Stimulated activated CD4-positive, alpha-beta T cell treated with anti-CD3 and anti-CD28 coated beads, Interleukin-12 subunit alpha, Interleukin-12 subunit beta, amount 100 ng/mL, for 24 hours (primary cell): ENCODE measurements at places on chromosomes 13 and 19.

- DNase-seq, result peak; percentile 40
Measured at GRCh38 chr19:58519087-58519354, 589 bp downstream of the ZBTB45 start.

DNA sequence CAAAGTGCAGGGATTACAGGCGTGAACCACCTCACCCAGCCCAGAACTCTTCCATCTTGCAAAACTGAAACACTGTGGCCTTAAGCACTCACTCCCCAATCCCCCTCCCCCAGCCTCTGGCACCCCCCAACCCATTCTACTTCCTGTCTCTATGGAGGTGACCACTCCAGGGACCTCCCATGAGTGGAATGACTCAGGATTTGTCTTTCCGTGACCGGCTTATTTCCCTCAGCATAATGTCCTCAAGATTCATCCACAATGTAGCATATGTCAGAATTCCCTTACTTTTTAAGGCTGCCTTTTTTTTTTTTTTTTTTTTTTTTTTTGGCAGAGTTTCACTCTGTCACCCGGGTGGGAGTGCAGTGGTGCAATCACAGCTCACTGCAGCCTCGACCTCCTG, 3.6 kb upstream of the F2RL3 start:
- no peak for DNase-seq

DNA sequence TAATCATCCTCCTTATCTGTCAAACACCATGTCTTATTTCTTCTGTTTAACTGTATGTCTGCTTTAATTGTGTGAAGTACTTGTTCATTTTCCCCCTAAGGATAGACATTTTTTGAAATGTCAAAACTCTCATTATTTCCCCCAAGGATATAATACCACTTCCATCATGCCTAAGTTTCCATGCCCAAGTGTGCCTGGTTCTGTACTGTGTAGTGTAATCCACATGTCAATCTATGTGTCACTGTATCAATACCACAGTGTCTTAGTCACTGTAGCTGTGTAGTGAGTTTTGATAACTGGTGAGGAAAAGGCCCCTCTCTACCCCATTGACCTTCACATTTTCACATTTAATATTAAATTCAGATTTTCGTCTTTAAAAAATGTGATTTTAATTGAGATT, 1265.5 kb downstream of the PCDH9 start:
- DNase-seq, result no peak

- DNase-seq, result no peak
Measured at GRCh38 chr13:42453091-42453645, 120.8 kb upstream of the TNFSF11 start.

GRCh38 chr19:1074544-1075283, 7.7 kb downstream of the ARHGAP45 start:
- DNase-seq, result peak; percentile 67
